ENCODE measurements at places on chromosomes 3 and 15.
A peak's percentile ranks its signal among the peaks of the same experiment; 100 is the strongest.

DNA sequence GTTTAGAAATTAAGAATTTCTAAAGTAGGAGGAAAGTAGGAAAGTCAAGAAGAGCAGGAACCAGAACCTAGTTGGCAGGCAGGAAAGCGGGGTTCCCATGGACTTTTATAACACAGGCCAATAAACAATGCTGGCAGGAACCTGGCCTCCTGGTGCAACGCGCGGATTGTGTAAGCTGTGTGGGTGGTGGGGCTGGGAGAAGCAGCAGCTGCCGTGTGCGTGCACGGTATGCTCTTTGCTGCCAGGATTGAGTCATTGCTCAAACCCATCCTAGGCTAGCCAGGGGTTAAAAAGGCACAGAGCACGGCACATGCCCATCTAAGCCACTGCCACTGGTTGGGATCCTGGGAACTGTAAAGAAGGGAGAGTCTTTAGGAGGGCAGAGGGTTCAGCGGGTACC lies 209.9 kb upstream of the RGMA start:
- DNase-seq: no peak

DNA sequence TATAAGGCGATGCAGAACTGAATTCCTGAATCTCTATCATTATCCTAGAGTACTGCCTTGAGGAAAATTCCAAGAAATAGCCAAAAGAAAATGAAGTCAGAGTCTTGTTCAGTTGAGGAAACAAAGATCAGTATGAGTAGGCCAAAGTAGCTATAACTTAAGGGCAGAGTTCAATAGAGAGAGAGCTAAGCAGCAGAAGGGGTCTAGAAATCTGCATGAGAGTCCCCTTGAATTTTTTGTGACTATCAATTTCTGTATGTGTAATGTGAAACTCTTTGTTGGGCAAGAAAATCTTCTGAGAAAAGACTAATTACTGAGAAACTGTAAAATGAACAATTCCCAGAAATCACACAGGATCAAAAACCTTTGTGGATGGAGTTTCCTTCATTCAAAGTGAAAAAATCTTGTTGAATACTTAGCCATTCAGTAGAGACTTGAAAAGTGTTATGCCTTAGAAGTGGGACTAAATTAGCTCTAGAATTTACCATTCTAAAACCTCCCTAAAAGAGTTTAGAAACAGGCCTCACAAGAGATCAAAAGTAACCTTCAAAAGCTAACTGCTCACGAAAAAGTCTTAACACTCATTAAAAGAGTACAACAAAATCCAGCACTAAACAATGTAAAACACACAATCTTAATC lies 43.1 kb upstream of the FNDC3B start:
- DNase-seq: no peak

DNA sequence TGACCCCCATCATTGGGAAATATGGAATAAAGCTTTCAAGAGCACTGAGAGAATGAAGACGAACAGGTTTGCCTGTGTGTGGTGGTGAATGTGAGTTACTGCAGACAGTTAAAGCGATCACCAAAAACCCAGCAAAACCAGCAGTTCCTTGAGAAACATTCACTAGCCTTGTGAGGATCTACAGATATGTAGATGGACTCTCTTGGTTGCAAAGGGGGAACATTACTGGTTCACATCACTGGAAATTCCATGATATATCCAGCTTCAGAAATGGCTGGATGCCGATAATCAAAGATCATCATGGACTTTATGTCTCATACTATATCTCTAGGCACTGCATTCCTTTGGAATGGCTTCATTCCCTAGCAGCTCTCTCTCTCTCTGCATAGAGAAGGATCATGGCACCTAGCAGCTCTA lies 10.2 kb upstream of the HERC1 start:
- no peak for DNase-seq

GRCh38 chr3:34305266-34305665 lies 506.8 kb downstream of the PDCD6IP start:
- no peak for DNase-seq

- no peak for DNase-seq
Measured at GRCh38 chr3:53501178-53501577, 6.8 kb downstream of the CACNA1D start.

DNA sequence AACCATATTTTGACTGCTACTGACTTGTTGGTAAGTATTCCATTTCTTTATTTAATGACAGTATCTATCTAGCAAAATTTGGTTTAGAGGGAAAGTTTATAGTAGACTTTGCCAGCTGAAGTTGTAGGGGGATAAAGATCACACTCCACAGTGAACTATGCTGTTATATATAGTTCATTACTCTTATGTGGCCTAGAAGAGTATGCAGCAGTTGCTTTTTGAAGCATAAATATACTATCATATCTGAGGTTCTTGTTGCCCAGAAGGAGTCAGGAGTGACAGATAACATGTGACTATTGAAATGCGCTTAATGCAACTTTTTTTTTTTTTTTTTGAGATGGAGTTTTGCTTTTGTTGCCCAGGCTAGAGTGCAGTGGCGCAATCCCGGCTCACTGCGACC lies 25.6 kb upstream of the MCF2L2 start:
- no peak for DNase-seq

- DNase-seq: no peak
Measured at GRCh38 chr3:107142171-107142570, 235.1 kb upstream of the CCDC54 start.

DNA sequence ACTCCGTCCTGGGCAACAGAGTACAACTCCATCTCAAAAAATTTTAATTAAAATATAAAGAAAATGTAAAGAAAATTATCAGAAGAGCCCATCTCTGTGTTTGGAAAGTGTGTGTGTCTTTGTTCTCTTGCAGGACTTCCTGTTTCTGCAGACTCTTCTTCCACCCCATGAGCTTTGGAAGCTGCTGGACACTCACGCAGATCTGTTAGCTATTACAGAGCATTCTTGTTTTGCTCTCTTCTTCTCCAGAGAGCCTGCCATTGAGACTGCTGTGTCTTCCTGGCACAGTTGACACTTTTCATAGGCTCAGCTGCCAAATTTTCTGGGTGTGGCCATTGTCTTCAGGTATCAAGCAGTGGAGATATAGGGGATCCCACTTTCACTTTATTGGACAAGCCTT lies 6.0 kb upstream of the CCR8 start:
- DNase-seq: no peak

DNA sequence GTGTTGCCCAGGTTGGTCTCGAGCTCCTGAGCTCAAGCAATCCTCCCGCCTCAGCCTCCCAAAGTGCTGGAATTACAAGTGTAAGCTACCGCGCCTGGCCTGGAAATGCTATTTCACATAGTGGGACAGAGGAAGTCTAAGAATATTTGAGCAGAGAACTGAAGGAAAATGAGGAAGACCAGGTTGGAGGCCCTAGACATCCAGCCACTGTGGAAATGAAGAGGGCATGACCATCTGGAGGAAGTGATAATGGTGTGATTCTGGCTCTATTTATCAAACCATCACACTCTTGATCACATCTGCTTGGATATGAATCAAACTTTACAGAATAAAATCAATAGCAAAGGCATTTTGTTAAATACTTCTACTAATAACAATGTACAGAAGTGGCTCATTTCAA lies 65.9 kb upstream of the ARHGEF3 start:
- no peak for DNase-seq

- DNase-seq: no peak
Measured at GRCh38 chr3:48473617-48473952, 27.0 kb downstream of the ATRIP start.

DNA sequence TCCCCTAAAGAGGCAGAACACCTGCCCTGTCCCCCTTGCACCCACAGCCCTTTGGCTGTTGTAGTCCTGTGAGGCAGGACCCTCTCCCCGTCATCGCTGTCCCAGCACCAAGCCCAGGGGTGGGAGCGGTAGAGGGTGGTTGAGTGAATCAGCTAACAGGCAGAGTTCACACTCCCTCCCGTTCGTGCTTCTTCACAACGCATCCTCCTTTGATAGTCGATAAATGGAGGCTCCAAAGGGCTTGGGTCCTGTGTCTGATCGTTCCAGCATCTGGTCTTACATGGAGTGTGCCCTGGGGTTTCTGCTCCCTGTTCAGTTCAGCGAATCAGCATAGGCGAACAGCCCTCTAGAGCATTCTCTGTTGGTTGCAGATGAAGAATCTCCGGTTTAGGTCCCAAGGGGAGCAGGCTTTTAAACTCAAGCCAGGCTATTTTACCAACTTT lies 820 bp upstream of the HMCES start:
- DNase-seq: no peak

DNA sequence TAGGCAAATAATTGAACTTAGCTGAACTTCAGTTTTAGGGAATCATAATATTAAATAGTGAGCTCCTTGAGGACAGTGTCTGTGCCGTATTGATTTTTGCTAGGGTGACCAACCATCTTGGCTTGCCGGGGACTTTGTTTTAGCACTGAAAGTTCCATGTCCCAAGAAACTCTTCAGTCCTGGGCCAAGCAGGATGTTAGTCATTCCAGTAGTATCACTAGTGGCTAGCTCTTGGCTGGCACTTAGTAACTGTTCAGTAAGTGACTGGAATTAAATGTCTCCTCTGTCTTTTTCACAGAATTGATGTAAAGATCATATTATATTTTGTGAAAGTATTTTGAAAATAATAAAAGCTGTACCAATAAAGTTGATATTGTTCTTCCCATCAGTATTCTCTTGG lies 42.3 kb downstream of the RSRC1 start:
- DNase-seq: peak; percentile 34

GRCh38 chr3:2172561-2173171 lies 74.0 kb downstream of the CNTN4 start:
- DNase-seq: no peak

DNA sequence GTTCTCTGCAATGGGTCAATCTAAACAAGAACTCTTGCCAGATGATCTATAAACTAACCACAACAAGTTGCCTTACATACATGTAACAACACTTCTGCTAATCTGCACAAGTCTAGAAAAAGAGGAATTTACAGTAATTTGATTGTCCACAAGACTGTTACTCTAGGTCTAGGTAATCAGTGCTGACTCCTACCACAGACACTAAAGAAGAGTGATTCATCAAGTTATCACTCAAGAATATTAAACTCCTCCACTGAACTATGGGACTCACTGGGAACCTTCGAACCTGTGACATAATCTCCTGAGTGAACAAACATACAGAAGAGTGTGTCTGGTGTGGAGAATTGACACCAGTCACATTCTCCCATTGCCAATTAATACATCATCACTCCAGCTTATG lies 138.3 kb downstream of the ANXA2 start:
- no peak for DNase-seq

- peak; percentile 16 for DNase-seq
Measured at GRCh38 chr3:53044371-53044710, 1.5 kb downstream of the SFMBT1 start.

DNA sequence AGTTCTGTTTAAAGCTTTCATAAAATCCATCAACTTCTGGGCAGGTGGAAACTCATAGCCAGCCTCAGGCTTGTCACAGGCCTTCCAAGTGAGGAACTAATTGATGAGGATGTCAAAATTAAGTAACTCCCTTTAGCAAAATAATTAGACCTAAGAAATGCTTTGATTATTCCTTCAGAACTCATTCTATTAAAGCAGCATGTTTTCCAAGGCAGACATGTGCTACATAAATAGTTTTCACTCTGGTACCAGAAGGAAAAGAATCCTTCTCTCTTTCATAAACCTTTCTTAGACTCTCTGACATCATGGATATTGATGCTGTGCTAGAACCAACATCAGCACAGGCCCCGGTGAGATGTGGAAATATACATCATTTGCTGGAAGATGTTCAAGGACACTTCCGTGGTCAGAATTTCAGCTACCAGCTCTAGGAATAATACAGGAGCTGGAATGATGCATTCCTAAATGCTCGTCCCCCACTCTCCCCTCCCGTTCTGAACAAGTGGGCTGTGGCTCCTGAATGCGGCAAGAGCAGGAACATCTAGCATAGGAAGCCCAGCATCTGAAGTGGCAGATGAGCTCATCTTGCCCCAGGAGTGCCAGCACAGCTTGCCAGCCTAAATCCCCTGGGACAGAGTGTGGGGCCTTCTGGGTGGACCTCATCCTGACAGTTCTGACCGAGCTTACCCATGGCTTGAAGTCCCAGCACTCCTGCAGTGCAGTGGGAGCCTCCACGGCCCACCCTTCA lies 82.4 kb downstream of the WWTR1 start:
- DNase-seq: peak; percentile 97
